Endodermal cell (in vitro differentiated cells): ENCODE measurements at places on chromosomes 12 and 14.
A peak's percentile ranks its signal among the peaks of the same experiment; 100 is the strongest.

- peak; percentile 78 for DNase-seq
Observed at GRCh38 chr14:76695263-76695920, 65.9 kb upstream of the VASH1 start.

- peak; percentile 50 for DNase-seq
Observed at GRCh38 chr12:123115409-123116121, 35.3 kb downstream of the PITPNM2 start.

GRCh38 chr14:34172550-34173368 lies 221.9 kb upstream of the EGLN3 start:
- no peak for DNase-seq

- DNase-seq, result no peak
Observed at GRCh38 chr12:49832836-49833421, 4.7 kb upstream of the NCKAP5L start.

DNA sequence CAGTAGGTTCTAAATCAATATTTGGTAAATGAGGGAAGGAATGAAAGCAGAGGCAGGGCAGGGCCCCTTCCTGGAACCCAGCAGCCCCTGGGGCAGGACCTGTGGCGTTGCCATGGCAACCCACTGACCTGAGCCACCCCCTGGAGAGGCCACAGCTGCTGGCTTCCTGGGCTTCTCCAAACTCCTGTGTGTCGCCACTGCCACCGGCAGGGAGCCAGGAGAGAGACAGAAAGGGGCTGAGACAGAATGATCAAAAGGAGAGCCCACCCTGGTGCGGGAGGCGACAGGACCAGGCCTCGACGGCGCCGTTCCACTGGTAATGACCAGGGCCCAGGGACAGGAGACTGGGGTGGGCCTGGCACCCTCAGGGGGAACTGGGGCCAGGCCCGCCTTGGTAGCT lies 18.2 kb downstream of the RFX4 start:
- peak; percentile 88 for DNase-seq

GRCh38 chr14:105841022-105842009 lies 314.9 kb downstream of the TMEM121 start:
- DNase-seq, result peak; percentile 8

GRCh38 chr12:67697443-67697842 lies 48.9 kb downstream of the DYRK2 start:
- no peak for DNase-seq
